ENCODE measurements at places on chromosomes 11 and 22.

- no peak for DNase-seq
Measured at GRCh38 chr11:83793310-83793709, 507.1 kb upstream of the CCDC90B start.

- no peak for DNase-seq
Measured at GRCh38 chr11:33703788-33704187, 3.2 kb upstream of the C11orf91 start.

GRCh38 chr22:28146401-28147314 is 227.6 kb upstream of the PITPNB start:
- DNase-seq, result no peak

GRCh38 chr22:21632237-21632895 is at the start of gene CCDC116:
TSS of gene CCDC116 (plus strand) at chr22:21632760. CDS start at chr22:21633182, 422 bp downstream.
- DNase-seq, result peak; percentile 86

DNA sequence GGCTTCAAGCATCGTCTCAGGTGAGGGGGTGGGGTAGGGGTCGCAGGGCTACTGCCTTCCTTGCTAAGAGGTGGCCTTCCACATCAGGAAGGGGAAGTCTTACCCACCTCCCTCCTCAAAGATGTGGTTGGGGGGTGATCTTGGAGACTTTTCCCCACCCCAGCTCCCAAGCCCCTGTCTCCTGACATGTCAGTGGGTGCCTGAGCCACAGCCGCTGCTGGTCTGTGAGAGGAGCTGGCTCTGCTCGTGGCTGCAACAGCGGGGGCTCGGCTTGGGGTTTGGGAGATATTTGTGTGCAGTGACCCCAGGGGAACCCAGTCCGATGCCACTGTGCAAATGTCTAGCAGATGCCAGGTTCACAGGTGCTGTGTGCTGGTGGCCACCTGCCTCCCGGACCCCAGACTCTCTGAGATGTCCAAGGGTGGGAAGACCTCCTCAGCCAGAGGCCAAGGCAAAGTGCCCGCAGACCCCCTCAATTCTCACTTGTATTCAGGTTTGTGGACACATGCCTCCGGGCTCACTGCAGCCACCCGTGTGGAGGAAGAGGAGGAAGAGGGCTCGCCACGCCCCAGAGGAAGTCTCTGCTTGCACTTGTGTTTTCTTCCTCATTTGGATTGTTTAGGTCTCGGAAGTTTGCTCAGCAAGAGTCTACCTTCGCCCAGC is 1.9 kb downstream of the KCNQ1 start:
- no peak for DNase-seq

DNA sequence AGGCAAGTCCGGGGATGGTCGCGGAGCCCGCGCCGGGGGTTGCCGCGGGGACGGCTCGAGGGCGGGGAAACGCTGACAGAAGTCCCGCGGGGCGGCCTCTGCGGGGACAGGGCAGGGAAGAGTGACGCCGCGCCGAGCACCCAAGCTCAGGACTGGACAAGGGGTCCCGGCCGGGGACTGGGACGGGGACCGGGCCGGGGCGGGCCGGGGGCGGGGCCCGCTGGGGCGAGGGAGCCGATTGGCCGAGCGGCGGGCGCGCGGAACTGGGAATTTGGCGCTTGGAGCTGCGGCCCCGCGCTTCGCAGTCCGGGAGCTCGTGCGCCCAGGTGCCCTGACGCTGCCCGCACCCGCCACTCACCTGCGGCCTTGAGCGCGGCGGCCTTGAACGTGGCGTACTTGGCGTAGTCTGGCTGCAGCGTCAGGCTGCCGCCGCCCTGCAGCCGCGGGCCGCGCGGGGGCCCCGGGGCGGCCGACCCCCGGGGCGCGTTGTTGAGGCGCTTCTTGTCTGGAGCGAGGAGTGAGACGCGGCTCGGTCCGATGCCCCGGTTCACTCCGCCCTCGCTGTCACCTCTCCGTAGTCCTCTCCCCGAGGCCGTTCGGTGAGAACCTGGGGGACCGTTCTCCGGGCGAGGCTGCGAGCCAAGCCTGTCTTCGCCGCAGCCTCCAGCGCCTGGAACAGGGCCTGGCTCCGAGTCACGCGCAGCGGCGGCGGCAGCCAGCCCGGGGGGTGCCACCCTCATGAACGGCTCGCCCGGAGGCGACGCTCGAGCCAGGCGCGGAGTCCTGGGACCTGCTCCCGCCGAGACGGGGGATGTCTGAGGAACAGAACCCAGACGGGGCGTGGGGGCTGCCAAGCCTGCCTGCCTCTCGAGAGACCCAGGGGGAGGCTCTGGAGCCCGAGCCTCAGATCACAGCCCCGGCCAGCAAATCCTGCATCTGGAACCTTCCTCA is 4.5 kb downstream of the SHISA8 start:
- DNase-seq, result no peak

DNA sequence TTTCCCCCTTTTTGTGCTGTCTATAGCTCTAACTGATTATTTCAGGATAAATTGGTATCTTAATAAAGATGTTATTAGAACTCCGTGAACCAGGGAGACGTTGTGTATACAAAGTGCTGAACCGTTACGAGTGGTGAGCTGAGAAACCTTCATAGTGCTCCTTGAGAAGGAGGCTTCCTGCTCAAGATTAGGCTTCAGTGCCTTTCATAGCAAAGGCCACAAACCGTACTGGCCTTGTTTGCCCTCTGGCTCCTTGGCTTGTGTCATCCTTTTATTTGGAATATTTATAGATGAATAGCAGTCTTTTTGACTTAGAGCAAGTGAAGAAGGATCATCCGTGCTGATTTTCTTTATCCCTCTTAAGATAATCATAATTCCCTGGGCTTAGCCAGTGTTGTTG is 16.3 kb downstream of the EIF3L start:
- no peak for DNase-seq

DNA sequence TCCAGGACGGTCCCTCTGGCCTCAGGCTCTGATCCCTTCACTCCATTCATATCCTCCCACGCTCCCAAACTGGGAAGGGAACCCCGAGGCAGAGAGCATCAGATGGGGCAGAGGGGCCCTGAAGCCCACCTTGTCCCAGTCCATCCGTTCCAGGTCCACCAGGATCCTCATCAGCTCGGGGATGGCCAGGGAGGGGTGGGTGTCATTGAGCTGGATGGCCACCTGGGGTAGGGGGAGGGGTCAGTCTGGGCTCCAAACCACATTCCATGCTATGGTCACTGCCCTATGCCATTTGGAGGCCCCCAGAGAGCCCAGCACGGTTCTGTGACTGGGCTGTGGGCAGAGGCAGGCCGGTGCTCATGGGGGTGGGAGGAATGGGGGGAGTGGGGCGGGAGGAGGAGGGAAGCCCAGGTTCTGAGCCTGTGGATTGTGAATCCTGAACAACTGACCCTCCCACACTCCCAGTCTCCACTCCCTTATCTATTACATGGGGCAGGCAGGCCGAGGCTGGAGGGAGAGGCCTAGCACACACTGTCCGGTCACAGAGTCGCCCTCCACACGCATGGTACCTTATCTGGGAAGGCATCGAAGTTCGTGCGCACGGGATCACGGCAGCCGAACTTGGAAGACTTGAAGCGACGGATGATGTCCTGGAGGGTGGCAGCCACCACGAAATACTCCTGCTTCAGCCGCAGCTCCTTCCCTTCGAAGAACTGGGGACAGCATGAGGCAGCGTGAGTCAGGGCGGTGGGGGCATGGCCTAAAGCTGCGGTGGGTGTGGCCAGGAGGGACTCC is 5.5 kb downstream of the PYGM start:
- no peak for DNase-seq

DNA sequence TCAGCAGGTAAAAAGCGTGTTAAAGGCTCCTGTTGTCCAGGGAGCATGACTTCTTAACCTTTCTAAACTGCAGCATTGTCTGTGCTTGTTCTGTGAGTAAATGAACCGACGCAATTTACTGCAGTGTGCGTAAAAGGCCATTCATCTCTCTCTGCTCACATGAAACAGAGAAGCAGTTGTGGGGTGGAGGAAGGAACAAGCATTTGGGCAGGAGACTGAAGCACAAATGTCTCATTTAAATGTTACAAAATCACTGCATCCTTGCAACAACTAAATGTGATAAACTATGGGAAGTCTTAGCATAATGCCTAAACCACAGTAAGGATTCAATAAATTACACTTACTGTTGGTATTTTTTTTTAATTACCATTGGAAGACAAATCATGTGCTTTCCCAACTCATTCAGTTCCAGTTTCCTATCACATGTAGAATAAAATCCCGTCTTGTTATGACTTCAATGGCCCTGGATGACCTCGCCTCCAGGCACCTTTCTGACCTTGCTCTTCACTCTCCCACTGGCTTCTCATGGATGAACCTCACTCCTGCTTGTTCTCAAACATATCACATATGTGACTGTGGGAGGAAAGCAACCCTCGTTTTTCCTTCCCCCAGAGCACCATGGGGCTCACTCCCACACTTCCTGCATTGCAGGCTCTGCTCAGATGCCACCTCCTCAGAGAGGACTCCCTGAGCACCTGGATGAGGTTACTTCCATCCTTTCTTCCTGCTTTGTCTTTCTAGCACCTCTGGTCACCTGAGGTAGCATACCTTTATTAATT is 21.6 kb upstream of the RFPL2 start:
- DNase-seq, result no peak

- DNase-seq, result no peak
Measured at GRCh38 chr22:42601879-42602465, 12.7 kb downstream of the POLDIP3 start.

DNA sequence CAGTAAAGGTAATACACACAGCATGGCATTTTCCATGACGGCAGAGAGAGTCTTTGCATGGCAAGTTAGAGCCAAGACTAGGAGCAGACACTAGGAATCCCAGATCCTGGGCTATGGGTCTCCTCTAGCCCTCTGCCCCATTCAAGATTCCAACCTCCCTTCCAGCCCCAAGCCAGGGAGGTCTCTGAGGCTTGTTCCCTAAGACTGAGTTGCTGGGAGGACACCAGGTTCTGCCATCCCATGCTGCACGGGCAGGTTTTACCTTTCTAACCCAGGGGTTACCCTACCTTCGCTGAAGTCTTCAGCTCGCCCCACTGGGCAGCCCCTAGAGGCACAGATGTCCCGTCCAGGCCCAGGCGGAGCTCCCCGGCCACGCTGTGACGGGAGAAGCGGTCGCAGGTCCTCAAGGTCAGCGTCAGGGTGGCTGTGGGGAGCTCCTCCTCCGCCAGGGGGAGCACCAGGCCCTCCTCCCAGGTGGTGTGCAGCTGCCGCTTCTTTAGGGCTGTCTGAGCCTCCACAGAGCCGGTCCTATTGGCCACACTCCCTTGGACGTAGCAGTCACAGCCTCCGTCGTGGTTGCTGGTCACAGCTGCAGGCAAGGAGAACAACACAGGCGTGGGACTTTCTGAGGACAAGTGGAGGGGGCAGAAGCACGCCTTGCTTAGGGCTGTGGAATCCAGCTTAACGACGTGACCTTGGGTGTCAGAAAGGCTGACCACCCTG is 33.8 kb downstream of the SYT13 start:
- peak; percentile 17 for DNase-seq

DNA sequence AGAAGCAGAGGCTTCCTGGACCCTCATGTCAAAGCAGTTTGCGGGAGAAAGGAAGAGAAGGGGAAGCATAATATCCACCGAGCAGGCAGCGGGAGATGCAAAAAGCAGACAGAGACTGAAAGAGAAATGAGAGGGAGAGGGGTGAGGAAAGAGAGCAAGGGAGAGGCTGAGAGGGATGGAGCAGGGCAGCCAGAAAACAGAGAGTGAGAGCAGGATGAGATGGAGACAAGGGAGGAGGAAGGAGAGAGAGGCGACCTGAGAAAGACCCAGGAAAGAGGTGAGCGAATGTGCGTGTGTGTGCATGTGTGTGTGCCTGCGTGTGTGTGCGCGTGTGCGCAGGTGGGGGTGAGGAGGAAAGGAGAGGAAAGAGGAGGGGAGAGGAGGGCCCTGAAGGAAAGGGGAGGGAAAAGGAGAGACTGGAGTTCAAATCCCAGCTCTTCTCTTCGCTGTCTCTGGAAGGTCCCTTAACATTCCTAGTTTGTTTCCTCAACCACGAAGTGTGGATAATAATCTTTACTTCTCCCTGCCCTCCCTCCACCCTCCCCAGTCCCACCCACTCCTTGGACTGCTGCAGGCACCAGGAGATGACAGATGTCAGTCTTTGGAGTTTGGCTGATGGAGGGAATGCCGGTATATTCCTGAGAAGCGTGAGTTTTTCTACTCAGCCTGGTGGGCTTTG is 67.9 kb downstream of the ISX start:
- DNase-seq, result no peak

DNA sequence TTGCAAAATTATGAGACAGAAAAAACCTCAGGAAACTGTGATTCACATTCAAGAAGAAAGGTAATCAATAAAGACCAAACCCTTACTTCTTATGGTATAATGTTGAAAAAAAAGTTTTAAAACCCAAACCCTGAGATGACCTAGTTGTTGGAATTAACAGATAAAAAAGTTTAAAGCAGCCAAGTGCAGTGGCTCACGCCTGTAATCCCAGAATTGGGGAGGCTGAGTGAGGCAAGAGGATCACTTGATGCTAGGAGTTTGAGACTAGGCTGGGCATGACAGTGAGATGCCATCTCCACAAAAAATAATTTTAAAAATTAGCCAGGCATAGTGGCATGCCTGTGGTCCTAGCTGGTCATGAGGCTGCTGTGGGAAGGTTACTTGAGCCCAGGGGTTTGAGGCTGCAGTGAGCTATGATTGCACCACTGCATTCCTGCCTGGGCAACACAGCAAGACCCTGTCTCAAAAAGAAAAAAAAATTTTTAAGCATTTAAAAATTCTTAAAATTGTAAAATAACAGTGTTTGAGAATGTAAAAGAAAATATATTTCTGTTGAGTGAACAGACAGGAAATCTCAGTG is 85.1 kb downstream of the EFCAB6 start:
- DNase-seq, result no peak

- DNase-seq, result no peak
Measured at GRCh38 chr22:42287174-42287890, 16.9 kb upstream of the TCF20 start.

DNA sequence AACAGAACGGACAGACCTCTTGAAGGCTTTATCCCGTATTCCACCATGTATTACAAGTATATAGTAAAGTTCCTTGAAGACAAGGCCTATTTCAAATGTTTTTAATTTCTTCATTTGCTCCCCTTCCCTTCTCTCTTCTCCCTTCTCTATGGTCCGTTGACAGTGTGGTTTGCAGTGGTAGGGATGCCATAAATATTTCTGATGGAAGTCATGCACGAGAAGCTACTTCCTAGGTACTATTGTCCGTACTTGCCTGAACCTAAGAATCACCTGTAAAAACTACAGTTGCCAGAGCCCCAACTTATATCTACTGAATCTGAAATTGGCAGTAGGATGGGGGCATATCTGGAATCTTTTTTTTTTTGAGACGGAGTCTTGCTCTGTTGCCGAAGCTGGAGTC is 2.8 kb downstream of the PISD start:
- no peak for DNase-seq
